Cerebellar nuclear complex (tissue), 1 donor: ENCODE measurements at places on chromosomes 13 and 19.

- no peak for DNase-seq
Measured at GRCh38 chr13:99294958-99295357, 12.2 kb downstream of the GPR183 start.

GRCh38 chr13:76570510-76570971 is 315.7 kb downstream of the KCTD12 start:
- no peak for DNase-seq

GRCh38 chr19:37874784-37875183 is 31.6 kb downstream of the WDR87 start:
- DNase-seq: no peak

DNA sequence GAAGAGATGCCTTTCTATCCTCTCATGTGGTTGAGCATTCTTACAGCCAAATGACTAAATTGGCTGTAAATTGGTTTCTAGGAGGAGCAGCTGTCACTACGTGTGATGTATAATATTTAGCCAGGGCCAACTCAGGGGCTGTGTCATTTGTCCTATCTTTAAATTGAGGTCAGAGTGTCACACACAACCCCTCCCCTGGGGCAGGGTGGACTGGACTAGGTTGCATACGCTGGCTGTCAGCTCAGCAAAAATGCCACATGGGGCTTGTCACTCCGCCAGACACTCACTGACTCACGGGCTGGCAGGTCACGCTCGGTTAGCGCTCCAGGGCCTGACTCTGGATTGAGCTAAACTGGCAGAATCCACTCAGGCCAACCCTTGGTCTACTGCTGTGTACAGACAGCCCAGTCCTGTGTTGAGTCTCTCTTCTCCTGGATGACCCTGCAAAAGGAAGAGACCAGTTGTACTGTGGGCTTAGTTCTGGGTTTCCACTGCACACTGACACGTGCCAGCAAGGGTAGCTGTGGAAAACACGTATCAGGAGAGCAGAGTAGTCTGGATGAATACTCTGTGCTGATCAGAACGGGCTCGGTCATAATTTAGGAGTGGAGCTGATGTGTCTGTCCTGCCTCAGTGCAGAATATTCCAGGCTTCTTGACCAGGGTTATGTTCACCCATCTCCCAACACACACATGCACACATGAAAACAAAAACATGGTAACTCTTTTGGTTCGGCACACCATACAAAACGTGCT is 29.1 kb downstream of the SHISA2 start:
- peak; percentile 81 for DNase-seq

DNA sequence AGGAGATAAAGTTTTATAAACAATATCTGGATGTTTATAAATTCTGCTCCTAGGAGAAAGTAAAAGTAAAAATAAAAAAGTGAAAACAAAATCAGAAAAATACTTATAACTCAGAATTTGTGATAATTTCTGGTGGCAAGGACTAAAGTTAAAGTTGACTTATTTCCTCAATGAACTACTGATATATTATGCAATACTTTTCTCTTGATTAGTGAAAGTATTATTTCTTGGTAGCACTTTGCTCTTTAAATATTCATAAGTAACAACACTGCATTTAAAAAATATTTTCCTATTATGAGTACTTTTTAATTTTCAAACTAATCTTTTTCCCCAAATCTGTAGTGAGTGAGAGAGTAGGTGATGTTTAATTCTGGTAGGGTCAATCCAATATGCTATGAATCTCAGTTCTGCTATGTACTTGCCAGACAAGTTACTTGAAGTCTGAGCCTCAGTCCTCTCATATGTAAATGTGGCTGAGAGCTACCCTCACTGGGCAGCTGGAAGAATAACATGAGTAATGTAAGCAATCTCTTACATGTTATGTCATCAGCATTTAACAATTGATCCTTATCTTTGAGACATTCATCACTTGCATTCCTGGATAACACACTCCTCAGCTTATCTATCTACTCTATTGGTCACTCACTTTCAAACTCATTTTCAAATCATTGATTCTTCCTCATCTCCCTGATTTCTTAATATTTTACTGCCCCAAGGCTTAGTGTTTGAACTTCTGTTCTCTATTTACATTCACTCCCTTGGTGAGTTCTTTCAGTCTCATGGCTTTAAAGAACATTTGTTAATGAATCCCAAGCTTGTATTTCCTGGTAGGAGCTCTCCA is 239.0 kb downstream of the RGCC start:
- no peak for DNase-seq

GRCh38 chr19:33906578-33907335 is 110.1 kb downstream of the KCTD15 start:
- DNase-seq: no peak

DNA sequence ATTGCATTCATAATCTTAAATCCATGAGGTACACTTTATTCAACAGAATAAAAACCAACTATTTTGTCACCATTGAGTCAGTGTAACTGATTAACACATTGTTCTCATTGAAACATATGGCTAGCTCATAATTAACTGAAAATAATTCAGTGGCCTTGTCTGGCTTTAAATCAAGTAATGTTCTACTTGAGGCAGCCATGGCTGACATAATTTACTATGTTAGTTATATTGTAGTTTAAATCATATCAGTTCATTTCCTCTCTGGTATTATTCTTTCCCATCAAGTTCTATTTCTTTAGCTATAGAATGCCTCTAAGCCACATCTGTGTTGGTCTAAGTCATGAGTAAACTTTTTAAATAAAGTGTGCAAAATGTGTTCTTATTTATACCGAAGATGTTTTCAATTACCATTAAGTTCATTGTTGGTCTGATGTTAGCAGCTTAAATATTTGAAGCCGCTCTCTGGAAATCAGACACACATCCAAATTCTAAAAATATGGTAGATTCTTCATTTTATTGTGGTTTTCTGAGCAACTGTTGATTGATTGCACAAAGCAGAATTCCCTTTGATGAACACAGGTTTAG is 393.7 kb downstream of the GPC6 start:
- no peak for DNase-seq
